Stimulated activated CD4-positive, alpha-beta T cell treated with anti-CD3 and anti-CD28 coated beads, Interleukin-1b, Interleukin-23, amount 100 ng/mL, for 1 hour (primary cell): ENCODE measurements at places on chromosomes 11 and 22.

DNA sequence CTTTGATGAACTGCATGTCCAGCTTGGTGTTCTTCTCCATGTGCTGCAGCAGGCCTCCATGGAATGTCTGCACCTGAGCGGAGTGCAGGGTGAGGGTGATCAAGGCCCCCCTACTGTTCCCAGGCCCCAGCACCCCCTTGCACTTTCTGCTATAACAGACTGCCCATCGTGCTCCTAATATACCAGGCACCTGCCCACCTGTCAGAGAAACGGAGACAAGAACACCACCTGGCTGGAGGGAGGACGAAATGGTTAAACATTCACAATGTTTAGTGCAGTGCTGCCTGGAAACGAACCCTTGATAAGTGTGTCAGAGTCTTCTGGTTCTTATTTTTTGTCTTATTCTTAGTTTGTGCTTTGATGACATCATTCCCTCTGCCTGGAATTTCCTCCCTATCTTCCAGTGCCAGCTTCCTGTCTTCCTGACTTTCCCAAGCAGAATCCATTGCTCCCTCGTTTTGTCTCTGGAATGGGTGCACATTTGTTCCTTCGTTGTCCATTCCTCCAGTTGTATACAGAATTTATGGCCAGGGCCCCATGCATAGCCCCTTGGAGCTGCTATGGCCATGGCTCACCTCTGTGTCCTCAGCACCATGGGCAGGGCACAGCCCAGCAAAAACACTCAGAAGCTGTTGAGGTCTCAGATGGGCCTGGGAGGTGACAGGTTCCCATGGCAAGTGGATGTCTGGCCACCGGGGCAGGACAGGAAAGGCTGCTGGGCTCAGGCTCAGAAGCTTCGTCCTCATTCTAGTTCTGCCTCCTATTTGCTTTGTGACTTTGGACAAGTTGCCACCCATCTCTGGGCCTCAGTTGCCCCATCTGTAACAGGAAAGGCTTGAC is 11.9 kb downstream of the BAIAP2L2 start:
- no peak for DNase-seq

DNA sequence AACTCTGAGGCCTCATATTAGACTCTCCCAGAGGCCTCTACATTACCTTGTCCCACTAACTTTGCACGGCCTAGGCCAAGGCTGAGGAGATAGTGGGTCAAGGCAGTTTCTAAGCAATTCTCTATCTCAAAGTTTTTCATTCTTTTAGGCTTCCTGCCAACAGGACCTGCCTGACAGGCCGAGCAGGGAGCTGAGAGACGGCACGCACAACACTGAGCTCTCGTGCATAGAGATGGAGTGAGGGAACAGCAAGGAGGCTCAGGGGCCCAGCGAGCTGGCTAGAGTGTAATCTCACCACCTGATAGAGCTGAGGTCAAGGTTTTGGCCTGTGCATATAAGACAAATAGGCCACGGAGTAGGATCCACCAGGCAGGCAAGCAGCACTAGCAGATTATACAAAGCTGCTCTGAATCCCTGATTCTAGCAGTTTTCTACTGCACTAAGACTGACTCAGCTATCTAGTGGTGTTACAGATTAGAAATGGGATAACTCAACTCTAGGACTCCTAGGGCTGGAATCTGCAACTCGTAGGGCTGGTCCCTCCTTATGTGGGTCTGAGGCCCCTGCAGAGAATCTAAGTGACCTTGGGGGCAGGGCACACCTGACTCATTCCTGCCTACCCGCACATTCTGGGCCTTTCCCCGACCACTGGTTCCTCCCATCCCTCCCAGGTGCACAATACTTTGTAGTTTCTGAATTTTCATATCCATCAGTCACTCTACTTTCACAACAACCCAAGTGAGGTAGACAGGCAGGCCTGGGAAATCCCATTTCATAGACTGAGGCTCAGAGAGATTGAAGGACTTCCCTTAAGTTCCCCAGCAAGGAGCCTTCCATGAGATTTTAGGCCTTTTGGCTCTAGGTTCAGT is 1.7 kb downstream of the CYB5R2 start:
- DNase-seq: no peak

DNA sequence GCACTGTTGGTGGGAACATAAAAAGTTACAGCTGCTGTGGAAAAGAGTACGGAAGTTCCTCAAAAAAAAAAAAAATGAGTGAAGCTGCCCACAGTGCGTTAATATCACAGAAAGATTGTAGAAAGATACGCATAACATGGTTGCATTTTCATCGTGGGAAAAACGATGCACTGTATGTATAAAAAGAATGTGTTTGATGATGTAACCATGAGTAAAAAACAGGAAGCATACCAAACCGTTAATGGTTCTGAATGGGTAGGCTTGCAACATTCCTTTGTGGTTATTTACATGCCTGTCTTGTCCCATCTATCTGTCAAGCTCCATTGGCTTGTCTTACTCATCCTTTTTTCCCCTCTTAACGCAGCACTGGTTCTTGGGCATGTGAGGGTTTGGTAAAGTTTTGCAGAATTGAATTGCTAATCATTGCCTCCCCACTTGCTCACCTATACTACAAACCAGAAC is 33.8 kb upstream of the DKK3 start:
- no peak for DNase-seq

DNA sequence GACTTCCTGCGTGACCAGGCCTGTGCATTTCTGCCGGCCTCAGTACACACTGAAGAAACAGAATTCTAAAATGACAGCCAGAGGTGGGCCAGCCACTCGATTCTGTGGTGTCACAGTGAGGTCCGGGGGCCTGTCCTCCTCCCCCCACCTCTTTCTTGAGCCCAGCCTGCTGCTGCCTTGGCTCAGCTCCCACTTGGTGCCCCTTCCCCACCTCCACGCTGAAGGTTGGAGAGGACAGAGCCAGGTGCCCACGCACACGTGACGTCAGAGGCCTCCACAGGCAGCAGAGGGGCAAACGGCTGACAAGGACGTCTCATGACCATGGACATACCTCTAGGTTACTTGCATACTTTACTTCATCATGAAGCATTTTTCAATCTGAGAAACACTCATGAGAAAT is 78.0 kb upstream of the SHANK2 start:
- no peak for DNase-seq

DNA sequence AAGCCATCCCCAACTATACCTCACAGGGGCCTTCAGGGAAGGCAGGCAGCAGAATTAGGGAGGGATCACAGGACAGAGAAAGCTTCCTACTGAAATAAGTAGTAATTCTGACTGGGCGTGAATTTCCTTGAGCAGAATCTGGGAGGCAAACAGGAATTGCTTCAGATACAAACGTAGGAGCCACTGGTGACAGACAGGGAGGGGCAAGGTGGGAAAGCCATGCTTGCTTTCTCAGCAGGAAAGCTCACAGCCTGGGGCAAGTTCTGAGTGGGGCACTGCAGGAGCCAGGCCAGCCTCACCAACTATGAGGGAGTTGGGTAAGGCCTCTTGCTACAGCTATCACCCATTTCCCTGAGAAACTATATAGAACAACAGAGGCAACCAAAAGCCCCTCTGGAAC is 43.6 kb downstream of the ARHGAP32 start:
- DNase-seq: no peak

- no peak for DNase-seq
Observed at GRCh38 chr22:49856343-49856742, 2.7 kb downstream of the ZBED4 start.

- DNase-seq: no peak
Observed at GRCh38 chr11:74707602-74708510, 23.4 kb downstream of the CHRDL2 start.

DNA sequence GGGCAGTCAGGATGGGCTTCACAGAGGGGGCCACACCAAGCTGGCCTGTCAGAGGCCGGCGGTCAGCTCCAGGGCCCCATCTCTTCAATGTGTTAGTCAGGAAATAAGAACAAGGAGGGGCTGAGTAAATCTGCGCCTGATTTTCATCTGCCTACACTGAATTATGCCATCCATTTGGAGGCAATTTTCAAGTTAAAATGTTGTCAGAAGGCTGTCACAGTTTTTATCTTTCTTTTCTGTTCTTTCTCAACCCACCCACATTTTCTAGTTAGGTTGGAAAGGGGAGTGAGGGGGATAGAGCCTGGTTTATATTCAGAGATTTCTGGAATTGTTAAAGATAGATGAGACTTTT is 18.8 kb downstream of the ADORA2A start:
- DNase-seq: no peak

GRCh38 chr11:416051-416756 is 1.4 kb upstream of the SIGIRR start:
- no peak for DNase-seq

DNA sequence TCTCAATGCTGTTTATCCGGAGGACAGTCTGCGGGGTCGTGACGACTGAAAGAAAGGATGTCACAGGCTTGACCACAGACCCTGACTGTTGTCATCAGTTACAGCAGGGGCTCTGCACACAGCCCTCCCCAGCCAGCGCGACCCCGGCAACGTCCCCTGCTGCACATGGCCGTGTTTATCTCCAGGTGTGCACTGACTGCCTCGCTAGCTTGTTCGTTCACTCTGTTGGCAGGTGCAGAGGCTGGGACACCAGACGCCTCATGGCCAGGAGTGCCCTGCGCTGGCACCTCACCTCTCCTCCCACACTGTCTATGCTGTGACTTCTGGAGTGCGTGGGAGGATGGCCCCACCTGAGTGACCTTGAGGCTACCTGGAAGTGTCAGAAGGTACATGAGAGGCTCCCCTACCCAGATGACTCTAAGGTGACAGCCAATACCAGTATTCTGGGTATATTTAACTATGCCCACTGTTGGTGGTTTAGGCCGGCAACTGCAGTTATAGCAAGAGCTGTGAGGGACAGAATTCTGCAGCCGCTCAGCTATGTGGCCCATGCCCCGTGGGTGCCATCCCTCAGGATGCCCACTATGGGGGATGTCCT is 12.2 kb downstream of the MRPL21 start:
- DNase-seq: no peak

GRCh38 chr22:38406617-38407016 is 48.4 kb downstream of the KCNJ4 start:
- DNase-seq: no peak

GRCh38 chr22:21020802-21021429 is 6.0 kb downstream of the P2RX6 start:
- no peak for DNase-seq

- DNase-seq: no peak
Observed at GRCh38 chr22:30562366-30562765, 12.1 kb downstream of the GAL3ST1 start.

DNA sequence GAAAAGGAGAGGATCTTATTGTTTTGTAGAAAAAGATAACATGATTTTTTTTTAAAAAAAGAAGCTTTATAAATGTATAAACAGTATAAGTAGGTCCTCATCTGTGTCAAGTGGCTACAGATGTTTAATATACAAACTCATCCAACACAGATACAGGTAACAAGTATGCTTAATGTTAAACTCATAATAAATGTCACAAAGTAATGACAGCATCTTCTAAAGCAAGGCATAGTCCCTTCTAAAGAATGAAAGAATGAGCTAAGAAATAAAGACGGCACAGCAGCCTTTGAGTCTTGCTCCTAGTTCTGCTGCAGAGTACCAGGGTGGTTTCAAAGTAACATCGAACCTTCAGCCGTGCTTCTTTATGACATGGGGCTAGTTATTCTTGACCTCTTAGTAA is 28.7 kb upstream of the BLID start:
- DNase-seq: no peak

GRCh38 chr22:38446018-38446601 is 8.9 kb downstream of the KCNJ4 start:
- DNase-seq: no peak

- DNase-seq: no peak
Observed at GRCh38 chr11:134780486-134781147, 368.6 kb upstream of the B3GAT1 start.

- no peak for DNase-seq
Observed at GRCh38 chr22:48391820-48392219, 1435.9 kb downstream of the BRD1 start.

DNA sequence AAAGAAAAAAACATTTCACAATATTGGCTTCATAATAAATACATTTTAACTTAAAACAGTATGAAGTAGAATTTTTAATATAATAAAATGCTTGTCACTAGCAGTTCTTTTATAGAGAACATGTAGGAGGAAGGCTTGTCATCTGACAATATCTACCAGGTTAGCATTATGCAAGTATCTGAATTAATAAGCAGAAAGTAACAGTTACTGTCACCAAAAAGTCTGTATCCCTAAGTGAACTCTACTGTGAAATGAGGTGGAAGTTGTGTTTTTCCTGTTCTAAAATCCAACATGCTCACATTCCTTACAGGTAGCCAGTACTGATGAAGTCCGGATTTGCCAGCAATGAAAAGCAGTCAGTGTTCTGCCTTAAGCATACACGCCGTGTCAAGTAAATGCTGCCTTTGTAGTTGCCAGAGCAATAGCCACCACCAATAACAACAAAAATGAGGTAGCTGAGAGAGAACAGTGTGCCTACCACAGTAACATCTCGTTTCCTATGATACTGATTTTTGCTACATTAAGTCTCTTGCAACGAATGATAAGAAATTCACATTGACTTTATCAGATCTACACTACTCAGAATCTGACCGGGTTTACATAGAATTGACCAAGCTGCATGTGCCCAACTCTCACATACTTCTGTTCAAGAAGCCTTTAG is 95.5 kb downstream of the SIK3 start:
- no peak for DNase-seq

DNA sequence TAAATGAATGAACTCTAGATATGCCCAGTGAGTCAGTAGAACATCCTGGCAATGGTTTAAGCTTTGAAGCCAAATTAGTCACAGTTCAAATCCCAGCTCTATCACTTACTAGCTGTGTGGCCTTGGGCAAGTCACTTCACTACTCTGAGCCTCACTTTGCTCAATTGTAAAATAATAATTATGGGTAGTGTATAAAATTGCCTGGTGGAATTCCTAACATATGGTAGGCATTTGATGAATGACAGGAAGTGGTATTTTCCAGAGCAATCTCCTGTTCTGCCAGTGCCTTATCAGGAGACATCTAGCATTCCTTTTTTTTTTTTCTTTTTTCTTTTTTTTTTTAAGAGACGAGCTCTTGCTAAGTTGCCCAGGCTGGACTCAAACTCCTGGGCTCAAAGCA is 13.0 kb downstream of the SCN4B start:
- DNase-seq: no peak
